ENCODE measurements at places on chromosomes 4 and X.

GRCh38 chr4:138056541-138056940 lies 185.6 kb downstream of the SLC7A11 start:
- peak; percentile 57 for DNase-seq

DNA sequence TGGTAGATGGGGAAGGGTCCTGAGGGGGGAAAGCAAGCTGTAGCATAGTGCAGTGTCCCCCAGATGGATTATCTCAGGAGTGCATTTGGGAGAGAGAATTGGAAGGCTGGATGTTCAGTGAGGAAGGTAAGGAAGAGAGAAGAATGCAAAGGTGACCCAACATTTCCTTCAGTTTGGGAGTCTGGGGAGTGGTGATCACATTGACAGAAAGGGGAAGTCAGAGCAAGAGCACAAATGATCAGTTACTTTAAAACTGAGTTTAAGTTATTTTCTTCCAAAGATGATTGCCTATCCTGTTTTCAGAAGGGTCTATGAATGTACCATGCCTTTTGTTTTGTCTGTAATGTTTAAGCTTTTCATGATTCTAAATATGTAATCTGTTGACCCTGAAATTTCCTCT lies 47.6 kb downstream of the ARHGAP10 start:
- no peak for DNase-seq

DNA sequence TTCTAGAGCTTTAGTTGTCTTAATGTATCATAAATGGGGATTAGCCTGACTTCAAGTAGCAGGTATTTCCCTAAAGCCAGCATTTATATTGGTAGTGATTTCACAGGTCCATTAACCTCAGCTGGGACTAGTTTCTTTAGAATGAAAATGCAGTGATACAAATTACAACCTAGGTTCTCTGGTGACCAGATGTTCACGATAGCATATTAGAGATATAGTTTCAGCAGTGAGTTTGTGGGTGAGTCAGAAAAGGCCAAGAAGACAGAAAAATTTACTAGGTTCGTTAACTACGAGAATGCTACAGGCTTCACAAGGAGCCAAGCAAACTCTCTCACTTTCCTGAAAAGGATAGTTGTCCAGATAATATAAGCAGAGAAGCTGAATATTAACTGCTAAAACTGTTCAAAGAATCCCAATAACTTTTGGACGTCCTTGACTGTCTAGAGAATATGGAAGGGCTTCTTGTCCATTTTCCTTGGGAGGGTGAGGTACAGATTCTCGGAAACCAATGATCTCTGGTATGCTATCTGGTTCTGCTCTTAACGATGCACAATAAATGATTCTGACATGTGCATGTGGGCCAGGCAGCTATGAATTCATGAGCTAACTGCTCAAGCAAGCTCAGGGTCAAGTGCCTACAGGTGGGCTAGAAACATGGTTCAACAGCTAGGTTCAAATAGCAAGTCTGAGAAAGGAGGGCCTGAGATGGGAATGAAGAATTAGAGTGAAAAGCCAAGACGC lies 6.0 kb upstream of the SPCS3 start:
- DNase-seq: no peak

DNA sequence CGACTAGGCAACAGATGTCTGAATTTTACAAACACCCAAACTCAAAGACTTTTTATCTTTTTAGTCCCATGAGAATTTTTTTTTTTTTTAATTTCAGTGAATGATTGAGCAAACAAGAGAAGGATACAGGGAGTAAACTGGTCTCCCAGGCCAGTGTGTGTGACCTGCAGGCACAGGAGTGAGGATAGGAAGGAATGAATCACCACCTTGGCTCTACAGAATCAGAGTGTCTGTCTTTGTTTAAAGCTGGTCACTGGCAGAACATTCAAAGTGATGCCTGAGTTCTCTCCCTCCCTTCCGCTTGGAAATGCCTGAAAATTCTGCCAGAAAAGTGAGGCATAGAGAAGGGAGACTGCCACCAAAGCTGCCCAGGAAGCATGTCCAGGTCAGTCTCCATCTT lies 69.5 kb downstream of the PARM1 start:
- peak; percentile 37 for DNase-seq

DNA sequence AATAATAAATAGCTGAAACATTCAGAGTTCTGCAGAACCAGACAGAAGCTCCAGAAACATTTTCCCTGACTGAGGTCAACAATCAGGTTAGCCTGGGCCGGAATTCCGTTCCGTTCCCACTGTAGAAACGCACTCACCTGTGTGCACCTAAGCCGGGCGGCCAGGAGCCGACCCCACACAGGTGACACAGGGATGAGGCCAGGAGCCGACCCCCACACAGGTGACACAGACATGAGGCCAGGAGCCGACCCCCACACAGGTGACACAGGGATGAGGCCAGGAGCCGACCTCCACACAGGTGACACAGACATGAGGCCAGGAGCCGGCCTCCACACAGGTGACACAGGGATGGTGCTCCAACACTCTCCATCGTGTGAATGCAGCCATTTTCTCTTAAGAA lies 21.9 kb downstream of the FAT1 start:
- no peak for DNase-seq

- no peak for DNase-seq
Measured at GRCh38 chrX:69195192-69195591, 29.9 kb upstream of the PJA1 start.

DNA sequence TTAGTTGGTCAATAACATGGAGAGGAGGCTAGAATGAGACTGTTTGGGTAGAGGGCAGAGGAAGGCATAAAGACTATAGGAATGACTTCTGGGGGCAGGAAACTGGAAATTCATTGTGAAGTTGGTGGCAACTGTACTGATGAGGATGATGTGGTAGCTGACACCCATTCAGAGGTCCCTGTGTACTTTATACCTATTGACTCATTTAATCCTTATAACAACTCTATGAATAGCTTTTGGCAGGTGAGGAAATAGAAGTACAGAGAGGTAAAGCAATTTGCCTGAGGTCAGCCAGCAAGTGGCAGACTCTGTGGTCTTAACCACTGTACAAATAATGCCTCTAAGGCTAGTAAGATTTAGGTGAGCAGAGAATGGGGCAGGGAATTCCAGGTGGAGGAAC lies 100.1 kb downstream of the GATB start:
- no peak for DNase-seq

DNA sequence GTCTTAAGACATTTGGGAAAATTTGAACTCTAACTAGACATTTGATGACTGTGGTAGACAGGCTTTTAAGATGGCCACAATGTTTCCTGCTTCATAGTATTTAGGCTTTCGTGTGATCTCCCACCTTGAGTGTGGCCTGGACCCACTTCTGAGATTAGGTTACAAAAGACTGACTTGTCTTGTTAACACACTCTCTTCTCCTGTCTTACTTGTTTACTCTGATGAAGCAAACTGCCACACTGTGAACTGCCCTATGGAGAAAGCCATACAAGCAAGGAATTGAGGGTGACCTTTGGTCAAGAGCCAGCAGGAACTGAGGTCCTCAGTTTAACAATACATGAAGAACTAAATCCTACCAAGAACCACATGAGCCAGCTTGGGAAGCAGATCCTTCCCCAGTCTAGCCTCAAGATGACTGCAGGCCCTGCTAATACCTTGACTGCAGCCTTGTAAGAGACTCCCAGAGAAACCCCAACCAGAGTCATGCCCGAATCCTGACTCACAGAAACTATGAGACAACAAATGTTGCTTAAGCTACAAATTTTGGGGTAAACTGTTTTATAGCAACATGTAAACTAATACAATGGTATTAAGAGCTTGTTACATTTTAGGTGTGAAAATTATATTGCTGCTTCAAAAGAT lies 20.3 kb downstream of the UBA6 start:
- peak; percentile 85 for DNase-seq

- peak; percentile 98 for DNase-seq
Measured at GRCh38 chr4:25234390-25235370, 847 bp downstream of the PI4K2B start.

DNA sequence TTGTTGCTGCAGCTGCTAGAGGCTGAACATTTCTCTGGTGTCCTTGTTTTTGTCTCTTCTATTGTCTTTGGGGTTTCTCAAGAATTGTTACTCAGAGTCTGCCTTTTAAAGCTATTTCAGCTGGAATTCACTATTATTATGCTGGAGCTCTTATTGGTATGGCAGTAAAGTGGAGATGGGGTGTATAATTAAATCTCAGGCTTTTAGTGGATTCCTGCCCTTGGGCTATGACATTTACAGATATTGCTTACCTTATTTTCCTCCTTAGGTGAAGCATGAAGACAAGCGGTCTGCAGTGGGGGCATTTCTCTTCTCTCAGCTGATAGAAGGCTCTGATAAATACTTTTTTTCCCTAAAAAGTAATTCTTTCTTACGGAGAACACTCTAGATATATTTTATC lies 1656.6 kb upstream of the IGFBP7 start:
- no peak for DNase-seq

- DNase-seq: peak; percentile 35
Measured at GRCh38 chrX:51336584-51336983, 4.0 kb downstream of the NUDT10 start.

DNA sequence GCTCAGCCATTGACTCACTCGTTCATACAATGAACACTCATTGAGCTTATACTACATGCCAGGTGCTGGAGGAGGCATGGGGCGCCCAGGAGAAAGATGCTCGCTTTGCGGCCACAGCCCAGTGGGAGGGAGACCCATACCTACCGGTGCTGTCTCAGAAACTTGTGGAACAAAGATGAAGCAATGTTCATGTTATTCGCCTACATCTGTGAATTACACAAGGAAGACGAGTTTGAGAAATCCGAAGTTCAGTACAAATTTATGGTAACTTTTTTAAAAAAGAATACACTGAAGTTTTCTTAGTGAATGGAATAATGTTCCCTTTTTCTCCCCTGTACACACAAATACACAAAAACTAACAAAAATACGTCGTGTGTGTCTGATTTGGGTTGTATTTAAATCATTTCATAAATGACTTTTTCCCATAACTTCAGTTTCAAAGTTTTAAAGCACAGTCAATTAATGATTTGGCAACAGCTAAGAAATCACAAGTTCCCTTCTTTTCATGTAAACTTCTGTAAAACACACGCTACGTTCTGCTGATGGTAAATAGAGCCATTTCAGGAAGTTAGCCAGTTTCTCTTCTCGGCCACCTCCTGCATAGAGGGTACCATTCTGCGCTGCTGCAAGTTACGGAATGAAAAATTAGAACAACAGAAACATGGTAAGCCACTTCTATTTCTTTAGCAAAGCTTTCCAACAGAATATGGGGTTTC lies at the start of gene TLR8:
TLR8 (plus strand) TSS at position 575 of the 716 bp plus-strand sequence; CDS start at position 662, 87 bp downstream.
- no peak for DNase-seq

- DNase-seq: no peak
Measured at GRCh38 chr4:1448589-1449420, 42.6 kb upstream of the NKX1-1 start.

GRCh38 chr4:5126857-5127256 lies 75.6 kb downstream of the STK32B start:
- DNase-seq: no peak

GRCh38 chrX:119374736-119375135 lies 24.4 kb upstream of the SLC25A43 start:
- peak; percentile 73 for DNase-seq

- DNase-seq: peak; percentile 84
Measured at GRCh38 chrX:150856101-150856500, 42.4 kb downstream of the CD99L2 start.

DNA sequence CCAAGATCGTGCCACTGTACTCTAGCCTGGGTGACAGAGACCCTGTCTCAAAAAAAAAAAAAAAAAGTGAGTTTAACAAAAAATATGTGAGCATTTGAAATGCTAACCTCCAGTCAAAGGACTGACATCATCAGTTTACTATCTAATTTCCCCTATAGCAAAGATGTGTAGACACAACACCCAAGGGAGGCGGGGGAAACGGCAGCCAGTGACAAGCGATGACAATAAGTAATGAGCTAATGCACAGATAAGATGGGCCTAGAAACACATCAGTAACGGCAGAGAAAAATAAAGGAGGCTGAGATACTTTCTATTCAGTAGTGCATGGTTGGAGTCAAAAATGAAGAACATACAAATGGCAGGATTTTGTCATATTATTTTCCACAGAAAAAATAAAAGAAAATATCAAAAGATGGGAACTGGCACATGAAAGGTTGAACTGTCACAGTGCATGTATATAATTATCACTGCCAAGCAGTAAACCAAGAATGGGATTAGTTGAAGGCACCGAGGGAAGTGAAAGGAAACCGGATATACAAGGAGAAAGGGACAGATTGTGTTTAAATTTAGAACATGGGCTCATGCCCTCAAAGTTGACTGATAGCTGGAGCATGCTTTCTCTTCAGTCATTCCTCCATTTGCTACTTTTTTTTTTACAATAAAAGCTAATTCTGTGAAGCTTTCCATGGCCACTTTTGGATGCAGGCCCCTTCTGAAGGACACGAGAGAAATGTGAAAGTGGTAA lies 41.8 kb downstream of the IGFBP7 start:
- DNase-seq: no peak

GRCh38 chr4:8555716-8556115 lies 24.5 kb upstream of the GPR78 start:
- DNase-seq: no peak

- DNase-seq: peak; percentile 45
Measured at GRCh38 chr4:103934178-103934789, 214.5 kb upstream of the TACR3 start.

GRCh38 chr4:20478412-20478811 lies 221.8 kb upstream of the PACRGL start:
- DNase-seq: no peak

- DNase-seq: no peak
Measured at GRCh38 chr4:130568746-130569145, 1472.8 kb downstream of the C4orf33 start.

GRCh38 chr4:3442959-3443749 lies 1.4 kb downstream of the HGFAC start:
- DNase-seq: no peak

DNA sequence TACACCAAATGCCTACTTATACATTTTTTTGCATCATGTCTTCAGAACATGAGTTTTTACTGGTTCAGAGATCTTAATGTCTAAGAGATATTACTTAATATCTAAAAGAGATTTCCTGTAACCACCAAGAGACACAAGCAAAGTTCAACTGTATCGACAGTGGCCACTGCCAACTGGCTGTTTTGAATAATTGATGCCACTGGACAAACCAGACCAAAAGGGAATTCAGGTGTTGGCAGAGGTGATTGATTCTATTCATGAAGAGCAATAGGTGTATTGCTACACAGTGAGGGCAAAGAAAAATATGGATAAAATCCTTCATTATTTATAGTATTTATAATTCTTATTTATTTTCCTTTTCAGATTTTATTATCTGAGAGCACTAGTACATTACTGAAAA lies 58.5 kb upstream of the ANKRD17 start:
- DNase-seq: no peak

- no peak for DNase-seq
Measured at GRCh38 chr4:139965789-139966188, 188.2 kb downstream of the MAML3 start.

DNA sequence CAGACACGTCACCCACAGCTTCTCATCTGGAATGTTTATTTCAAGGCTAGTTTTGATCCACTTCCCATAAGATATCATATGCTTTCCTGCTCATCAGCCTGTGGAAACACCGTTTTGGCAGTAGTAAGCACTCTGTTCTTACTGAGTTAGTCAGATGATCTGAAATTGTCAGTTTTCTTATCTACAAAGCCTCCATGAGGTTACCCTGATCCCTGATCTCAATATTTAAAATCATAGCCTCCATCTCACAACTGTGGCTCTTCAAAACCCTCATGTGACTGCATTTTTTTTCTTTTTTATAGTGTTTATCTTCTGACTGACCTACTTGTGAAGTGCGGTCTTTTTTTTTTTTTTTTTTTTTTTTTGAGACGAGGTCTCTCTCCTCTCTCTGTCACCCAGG lies 22.7 kb downstream of the BST1 start:
- no peak for DNase-seq
